A549 treated with AZD2906 at 1 μM for 4 hours (cell line): ENCODE measurements at places on chromosomes 13 and 19. TPM values are rescaled to one million over a fixed set of nuclear protein-coding genes. Genes with fewer than 3 reads are reported as not detected.

Gene ZNF235
- 2.6 to 3.4 TPM (median 2.8 TPM) in 5 replicates for total RNA-seq

Gene KIR3DL3
- total RNA-seq = not detected in 5 replicates

Gene CABP5
- total RNA-seq = not detected in 5 replicates

Gene TNFSF9
- 2.4 to 4.6 TPM (median 3.7 TPM) in 5 replicates for total RNA-seq

Gene MISP3
- 2.2 to 4.3 TPM (median 3.9 TPM) in 5 replicates for total RNA-seq
